Nucleus accumbens (tissue), 56 donors: ENCODE measurements at places on chromosomes 4 and X.

GRCh38 chrX:56498756-56499155 is 64.7 kb upstream of the UBQLN2 start:
- no peak for DNase-seq

DNA sequence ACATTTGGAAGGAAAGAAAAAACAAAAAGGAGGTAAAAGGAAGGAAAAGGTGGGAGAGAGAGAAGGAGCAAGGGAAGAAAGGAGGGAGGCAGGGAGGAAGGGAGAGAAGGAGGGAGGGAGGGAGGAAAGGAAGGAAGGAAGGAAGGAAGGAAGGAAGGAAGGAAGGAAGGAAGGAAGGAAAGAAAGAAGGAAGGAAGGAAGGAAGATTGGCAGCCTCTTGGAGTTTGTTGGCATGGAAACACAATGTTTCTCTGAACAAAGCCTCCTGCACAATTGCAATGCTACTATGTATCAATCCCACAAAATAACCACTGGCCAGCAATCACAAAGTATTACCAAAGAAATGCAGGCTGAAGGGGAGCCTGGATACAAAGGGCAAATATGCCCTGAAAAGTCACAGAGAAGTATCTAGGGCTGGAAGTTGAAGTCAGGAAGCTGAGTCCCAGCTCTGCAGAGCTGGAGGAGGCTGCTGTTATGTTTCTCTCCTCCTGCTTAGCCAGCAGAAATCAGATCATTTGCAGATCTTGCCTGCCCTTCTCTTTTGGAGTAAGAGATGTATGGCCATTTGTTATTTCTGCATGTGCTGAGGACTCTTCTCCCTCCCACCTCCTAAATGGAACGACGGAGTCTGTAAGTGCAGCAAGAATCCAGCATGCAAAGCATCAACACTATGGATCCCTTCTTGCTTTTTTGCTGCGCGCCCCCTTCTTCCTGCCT is 195.9 kb upstream of the LDB2 start:
- no peak for DNase-seq

GRCh38 chrX:10240918-10241317 is 84.1 kb downstream of the CLCN4 start:
- no peak for DNase-seq

DNA sequence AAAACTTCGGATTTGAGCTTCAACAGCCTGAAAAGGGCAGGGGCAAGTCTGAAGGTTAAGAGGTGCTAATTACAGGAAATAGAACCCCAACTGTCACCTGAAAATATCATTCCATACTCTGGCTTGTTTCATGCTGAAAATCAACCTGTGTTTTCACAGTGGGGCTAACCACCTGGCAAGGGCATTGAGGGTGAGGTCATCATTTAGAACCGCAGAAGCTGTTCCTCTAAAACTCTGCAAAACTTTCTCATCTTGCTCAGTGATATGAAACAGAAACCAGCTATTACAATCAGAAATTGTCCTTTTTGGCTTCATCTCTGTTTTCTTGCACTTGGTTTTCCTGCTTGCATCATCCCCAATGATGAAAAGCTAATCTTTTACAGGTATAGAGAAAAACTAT is 247.6 kb downstream of the DCLK2 start:
- no peak for DNase-seq

DNA sequence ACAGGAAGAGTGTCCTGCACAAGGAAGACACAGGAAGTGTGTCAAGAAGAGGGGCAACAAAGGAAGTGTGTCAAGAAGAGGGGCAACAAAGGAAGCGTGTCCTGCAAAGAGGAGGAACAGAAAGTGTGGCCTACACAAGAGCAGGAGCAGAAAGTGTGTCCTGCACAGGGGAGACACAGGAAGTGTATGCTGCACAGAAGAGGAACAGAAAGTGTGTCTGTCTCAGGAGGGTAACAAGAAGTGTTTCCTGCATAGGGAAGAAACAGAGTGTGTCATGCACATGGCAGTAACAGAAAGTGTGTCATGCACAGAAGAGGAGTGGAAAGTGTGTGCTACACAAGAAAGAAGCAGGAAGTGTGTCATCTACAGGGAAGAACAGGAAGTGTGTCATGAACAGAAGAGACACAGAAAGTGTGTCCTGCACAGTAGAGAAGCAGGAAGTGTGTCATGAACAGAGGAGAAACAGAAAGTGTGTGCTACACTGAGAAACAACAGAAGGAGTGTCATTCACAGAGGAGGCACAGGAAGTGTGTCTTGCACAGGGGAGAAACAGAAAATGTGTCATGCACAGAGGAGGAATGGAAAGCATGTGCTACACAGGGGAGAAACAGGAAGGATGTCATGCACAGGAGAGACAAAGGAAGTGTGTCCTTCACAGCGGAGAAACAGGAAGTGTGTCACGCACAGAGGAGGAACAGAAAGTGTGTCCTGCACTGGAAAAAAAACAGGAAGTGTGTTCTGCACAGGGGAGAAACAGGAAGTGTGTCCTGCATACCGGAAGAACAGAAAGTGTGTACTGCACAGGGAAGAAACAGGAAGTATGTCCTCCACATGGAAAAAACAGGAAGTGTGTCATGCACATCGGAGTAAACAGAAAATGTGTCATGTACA is 526.4 kb upstream of the PRKX start:
- DNase-seq = no peak

DNA sequence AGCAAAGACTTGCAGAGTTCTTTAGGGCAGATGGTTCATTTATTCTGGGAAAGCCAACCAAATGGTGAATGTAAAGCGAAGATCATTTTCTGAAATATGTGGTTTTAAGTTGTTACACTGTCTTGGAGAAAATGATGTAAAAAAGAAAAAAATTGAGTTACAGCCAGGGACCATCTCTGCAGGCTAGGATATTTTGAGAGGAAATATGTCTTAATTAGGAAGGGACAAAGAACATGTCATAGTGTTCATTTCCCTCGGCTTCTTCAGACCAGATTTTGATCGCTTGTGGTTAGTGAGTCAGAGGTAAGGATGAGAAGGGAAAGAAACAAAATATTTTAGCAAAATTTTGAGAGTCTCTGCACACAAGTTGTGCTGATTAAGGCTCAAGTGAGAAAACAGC is 59.0 kb upstream of the C1QTNF7 start:
- DNase-seq = no peak

GRCh38 chr4:54102531-54103106 is 2.7 kb downstream of the GSX2 start:
- no peak for DNase-seq

GRCh38 chr4:132015321-132015720 is 1133.8 kb upstream of the PCDH10 start:
- no peak for DNase-seq

DNA sequence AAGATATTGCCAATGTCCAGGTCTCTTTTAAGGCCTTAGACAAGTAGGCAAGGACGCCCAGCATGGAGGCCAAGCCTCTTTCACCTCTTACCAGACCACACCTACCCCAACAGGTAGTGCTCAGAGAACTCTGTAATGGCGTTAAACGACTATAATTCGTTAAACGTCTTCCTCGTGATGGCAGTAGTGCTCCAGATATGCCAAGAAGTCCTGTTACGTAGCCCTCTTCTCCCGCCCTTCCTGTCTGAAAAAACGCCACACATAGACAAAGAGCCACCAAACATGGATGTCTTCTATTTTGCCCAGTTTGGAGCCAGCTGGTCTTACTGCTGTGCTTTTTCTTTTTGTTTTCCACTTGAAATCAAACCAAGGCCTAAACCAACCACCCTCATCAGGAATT is 190.7 kb downstream of the OR13H1 start:
- peak; percentile 51 for DNase-seq

- DNase-seq = no peak
Measured at GRCh38 chrX:65045001-65045400, 68.8 kb upstream of the ZC4H2 start.

- no peak for DNase-seq
Measured at GRCh38 chr4:1195109-1195671, 22.8 kb upstream of the SPON2 start.

DNA sequence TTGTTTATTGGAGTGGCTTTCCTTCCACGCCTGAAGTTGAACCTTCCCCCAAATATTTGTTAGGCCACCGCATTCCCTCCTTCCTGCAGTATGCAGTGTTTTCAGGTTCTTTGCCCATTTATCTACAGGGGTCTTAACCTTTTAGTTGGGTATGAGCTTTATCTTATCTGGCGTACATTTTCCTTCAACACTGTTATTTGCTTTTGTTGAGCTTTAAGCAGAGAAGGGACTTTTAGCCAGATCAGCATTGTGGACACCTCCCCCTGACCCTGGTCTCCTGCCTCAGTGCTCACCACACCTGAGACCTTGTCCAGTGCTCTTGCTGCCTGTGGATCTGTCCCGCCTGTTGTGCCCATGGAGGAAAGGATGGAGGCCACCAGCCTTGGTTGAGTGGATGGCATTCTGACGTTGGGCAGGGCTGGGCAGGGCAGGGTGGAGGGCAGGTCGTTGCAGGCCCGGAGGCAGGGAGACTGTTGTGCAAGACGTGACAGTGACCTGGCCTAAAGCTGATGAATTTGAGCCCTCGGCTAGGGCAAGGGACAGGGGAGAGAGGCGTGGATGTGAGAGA is 998 bp upstream of the DUSP9 start:
- DNase-seq = no peak

GRCh38 chr4:178633263-178633662 is 1191.0 kb upstream of the AGA start:
- no peak for DNase-seq

DNA sequence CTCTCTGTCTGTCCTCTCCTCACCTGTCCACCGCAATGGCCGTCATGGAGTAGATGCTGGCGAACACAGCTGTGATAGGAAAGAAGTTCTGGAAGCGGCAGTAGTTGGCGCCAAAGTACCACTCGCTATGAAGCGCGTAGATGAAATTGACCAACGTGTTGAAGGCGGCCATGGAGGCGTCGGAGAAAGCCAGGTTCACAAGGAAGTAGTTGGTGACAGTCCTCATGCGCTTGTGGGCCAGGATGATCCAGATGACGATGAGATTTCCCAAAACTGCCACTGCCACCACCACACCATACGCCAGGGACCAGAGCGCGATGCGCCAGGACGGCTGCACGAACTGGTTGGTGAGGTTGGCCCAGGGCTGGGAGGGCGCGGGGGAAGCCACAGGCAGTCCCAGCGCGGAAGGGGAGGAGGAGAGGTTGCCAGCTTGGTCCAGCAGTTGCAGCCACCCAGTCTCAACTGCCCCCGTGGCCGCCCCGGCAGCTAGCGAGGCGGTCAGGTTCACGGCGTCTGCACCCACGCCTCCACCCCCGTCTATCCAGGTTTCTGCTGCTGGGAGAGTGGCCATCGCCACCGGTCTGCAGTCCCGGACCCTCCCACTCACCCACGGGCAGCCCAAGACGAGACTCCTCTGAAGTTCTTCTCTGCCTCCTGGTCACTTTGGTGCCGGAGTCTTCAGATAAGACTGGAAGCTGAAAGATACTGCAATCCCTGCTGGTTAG is 518 bp downstream of the TACR3 start:
- DNase-seq = no peak

- DNase-seq = no peak
Measured at GRCh38 chr4:7821245-7822136, 118.2 kb downstream of the AFAP1 start.

DNA sequence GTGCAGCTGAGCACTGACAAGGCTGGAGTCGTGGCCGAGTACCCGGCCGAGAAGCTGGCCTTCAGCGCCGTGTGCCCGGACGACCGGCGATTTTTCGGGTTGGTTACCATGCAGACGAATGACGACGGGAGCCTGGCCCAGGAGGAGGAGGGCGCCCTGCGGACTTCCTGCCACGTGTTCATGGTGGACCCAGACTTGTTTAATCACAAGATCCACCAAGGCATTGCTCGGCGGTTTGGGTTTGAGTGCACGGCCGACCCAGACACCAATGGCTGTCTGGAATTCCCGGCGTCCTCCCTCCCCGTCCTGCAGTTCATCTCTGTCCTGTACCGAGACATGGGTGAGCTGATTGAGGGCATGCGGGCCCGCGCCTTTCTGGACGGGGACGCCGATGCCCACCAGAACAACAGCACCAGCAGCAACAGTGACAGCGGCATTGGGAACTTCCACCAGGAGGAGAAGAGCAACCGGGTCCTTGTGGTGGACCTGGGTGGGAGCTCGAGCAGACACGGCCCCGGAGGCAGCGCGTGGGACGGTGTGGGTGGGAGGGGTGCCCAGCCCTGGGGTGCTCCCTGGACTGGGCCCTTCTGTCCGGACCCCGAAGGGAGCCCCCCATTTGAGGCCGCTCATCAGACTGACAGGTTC is 24.3 kb downstream of the RGS12 start:
- no peak for DNase-seq

DNA sequence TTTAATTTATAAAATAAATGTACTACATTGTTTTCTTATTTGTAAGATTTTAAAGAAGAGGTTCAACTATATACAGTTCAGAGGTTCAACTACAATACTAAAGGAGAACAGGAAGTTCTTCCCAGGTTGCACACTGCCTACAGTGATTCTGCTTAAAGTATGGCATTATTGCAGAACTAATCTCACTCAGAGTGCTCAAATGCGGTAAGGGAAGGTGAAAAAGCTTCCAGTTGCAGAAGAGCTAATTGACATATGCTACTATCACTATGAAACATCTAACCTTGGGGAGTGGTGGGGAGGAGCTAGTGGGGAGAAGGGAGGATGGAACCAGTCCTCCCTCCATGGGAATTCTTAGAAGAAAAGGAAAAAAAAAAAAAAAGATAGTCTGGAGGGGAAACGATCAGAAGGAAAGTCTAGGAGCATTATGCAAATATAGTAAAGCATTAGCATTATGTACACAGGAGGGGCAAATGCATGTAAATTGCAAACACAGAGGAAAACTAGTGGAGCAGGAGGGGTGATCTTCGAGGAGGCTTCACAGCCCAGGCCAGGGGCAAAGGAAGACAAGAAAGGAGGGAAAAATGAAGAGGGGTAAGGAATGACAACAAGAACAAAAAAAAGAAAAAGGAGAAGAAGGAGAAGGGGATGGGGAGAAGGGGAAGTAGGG is 32.0 kb upstream of the MMAA start:
- no peak for DNase-seq

DNA sequence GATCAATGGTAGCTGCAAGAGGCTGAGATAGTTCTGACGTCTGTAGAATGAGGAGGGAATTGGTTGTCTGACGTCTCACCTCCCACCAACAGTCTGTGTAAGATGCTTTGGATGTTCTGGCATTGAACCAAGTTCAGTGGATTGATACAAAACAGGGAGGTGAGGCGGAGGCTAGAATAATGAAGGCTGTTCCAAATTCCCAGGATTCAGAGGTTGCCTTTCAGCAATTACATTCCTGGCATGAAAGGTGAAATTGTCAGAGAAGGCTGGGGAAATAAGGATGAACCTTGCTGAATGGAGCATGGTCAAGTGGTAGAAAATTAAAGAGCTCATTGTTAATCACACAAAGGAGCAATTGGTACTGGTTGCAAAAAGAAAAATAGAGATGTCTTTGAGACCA is 241.6 kb downstream of the FBXW7 start:
- no peak for DNase-seq

- DNase-seq = no peak
Measured at GRCh38 chr4:80578001-80578400, 242.5 kb downstream of the CFAP299 start.

GRCh38 chrX:68801737-68802290 is 27.0 kb upstream of the EFNB1 start:
- DNase-seq = no peak

GRCh38 chr4:95450294-95450693 is 98.5 kb downstream of the UNC5C start:
- DNase-seq = no peak
